Stimulated activated CD4-positive, alpha-beta T cell treated with anti-CD3 and anti-CD28 coated beads, TNF-alpha, amount 100 ng/mL, for 24 hours (primary cell): ENCODE measurements at places on chromosomes 16 and 17.

- peak; percentile 60 for DNase-seq
These were observed 21.0 kb downstream of the SOX8 start for GRCh38 chr16:1002399-1003166.

DNA sequence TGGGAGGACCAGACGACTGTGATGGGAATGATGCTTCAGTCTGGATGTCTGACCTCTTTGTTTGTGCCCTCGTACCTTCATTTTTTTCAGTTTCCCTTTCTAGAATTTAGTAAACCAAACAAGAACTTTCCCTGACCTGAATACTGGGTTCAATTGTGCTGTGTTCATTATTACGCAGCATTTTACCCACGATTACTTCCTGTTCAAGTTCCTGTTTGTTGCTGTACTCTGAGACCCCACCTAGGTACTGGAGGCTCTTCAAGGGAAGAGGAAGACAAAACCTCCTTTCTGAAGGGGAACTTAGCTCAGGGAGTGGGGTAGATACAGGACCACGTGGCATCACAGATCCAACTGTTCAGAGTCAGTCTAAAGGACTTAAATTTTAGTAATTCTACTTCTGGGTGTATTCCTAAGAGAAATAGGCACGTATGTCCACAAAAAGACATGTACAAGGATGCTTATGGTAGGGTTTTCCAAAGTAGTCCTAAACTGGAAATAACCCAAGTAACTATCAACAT is 9.2 kb upstream of the PRKCB start:
- DNase-seq, result no peak

DNA sequence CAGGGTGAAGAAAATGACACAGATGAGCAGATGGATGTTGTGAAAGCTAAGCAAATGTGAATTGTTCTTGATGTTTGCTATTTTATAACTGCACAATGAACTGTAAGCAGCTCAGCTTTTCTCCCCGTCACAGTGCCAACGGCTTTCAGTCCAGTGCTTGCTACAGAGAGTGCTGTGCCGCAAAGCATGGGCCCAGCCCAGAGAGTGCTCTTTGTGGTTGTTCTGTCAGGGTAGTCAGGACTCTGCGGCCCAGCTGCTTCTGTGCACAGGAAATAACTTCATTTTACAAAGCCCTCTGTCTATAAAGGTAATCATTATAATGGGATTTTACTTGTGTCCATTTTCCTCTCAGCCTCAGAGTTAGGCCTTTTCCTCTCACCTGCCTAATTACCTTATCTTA is 39.1 kb downstream of the CDRT15 start:
- DNase-seq, result no peak

- no peak for DNase-seq
These were observed 19.3 kb downstream of the CARHSP1 start for GRCh38 chr16:8849411-8850011.

DNA sequence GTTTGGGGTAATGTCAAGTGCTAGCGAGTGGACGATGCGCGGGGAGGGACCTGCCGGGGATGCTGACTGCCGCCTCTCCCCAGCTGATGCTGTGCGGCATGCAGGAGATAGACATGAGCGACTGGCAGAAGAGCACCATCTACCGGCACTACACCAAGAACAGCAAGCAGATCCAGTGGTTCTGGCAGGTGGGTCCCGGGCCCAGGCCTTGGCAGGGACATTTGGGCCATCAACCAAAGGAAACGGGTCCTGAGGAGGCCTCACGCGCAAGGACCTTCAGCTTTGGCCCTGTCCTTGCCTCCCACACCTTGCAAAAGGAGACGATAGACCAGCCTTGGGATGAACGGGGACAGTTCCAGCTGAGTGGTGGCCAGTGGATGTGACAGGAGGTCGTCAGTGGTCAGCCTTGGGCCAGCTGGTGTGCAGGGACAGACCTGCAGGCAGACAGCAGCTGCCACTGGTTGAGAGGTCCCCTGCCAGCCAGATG is 13.6 kb upstream of the CLEC18A start:
- no peak for DNase-seq

- DNase-seq, result no peak
These were observed 267.4 kb upstream of the PSMD7 start for GRCh38 chr16:74029115-74029792.

GRCh38 chr17:59637611-59638310 is 18.1 kb downstream of the CLTC start:
- DNase-seq, result no peak

- DNase-seq, result no peak
These were observed 18.8 kb downstream of the GSE1 start for GRCh38 chr16:85631802-85632393.

- DNase-seq, result no peak
These were observed 799.0 kb downstream of the KCNJ2 start for GRCh38 chr17:70968302-70968701.

- DNase-seq, result no peak
These were observed 84.6 kb downstream of the C16orf78 start for GRCh38 chr16:49458243-49458642.

DNA sequence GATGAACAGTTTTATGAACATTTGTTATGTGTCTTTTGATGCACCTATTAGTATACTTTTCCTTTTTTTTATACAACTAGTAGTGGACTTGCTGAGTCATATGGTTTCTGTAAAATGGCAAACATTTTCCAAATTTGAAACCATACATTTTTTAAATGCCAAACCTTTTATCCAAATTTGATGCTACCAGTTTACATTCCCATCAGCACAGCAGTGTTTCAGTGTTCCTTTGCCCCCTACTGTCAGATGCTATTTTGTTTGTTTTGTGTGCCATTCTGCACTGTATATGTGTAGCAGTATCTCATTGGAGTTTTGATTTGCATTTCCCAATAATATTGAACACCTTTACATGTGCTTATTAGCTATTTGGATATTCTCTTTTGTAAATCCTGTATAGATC is 219.4 kb downstream of the TANC2 start:
- no peak for DNase-seq

GRCh38 chr16:80718480-80719220 is 85.7 kb downstream of the CDYL2 start:
- DNase-seq, result no peak

- DNase-seq, result no peak
These were observed 275.2 kb upstream of the RBFOX1 start for GRCh38 chr16:7057458-7057857.
